Dorsolateral prefrontal cortex (tissue), 122 donors: ENCODE measurements at places on chromosomes 3 and 15. TPM values are rescaled to one million over a fixed set of nuclear protein-coding genes. Genes with fewer than 3 reads are reported as not detected.

GRCh38 chr3:64319391-64319790 is 94.1 kb upstream of the PRICKLE2 start:
- DNase-seq, result no peak

- no peak for DNase-seq
Observed at GRCh38 chr3:119238363-119238762, 2.3 kb downstream of the B4GALT4 start.

The MCF2L2 gene
- 173 TPM for total RNA-seq

- DNase-seq, result no peak
Observed at GRCh38 chr15:50067254-50067653, 51.8 kb downstream of the ATP8B4 start.

The LRRC31 gene
- total RNA-seq, result not detected

The LSG1 gene
- 37.1 TPM for total RNA-seq

GRCh38 chr15:85947936-85948335 is 131.7 kb upstream of the AGBL1 start:
- DNase-seq, result no peak

The RLBP1 gene
- total RNA-seq, result 2.8 TPM

DNA sequence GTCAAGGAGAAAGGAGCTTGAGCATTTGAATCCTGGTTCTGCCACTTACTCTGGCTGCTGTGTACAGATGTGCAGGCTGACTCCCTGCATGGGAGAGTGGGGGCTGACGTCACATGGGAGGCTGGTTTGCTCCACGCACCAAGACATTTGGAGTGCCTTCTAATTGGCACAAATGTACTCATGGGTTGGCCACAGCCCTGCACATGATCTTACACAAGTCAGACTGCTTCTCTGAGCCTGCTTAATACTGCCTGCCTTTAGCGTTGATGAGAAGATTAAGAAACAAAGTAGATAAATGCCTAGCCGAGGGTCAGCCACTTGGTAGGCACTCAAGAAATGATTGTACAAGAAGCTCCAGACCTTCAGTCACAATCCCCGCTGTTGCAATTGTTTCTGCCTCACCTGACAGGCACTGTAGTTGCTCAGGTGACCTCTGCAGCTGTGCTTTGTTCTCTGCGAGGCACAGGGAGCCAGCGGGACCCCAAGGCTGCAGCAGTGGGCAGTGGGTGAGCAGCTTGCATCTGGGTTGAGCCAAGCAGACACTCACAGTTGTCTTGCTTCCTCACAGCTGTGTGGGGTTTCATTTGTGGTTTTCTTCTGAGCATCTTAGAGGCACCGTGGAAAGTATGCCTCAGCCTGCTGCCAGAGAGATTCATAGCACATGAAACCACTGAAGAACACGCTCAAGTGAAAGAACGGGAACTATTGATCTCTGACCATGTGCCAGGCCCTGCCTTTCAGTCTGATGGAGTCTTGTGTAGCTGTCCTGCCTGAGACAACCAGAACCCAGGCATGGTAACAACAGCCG is 33.1 kb downstream of the GRK7 start:
- DNase-seq, result no peak

DNA sequence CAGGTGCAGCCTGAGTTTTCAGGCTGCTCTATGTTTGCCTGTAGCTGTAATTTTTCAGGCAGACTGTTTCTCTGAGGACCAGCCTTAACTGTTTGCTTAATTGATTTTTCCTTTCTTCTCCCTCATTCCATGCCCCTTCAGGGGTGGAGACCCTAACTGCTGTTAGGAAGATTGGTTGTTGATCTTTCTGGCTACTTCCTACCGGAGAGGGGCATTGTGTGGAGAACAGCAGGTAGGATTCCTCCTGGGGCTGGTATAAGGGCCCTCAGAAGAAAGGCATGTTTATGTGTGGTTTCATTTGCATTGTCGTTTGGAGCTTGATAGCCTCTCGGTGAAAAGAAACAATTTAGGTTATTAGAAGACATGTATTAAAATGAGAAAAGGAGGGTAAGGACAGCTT is 56.9 kb upstream of the GOLGA6L2 start:
- DNase-seq, result no peak

DNA sequence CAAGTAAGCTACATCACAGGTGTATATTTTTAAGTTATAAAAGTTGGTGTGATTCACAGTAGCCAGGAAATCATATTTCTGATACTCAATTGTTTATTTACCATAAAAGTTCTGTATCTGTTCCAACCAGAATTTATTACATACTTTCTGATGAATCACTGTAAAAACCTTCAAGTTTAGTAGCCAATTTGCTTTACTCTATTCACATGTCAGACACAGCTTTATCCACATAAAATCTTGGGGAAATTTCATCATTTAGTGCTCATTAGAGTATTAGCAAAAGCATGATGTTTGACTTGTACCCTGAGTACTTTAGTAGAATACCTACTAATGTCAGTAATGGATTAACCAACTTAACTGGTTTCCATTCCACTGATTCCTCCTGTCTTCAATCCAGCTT is 249.8 kb downstream of the POLQ start:
- DNase-seq, result no peak

GRCh38 chr3:107598926-107599771 is 76.4 kb downstream of the BBX start:
- DNase-seq, result no peak

GRCh38 chr15:69736161-69736560 is 283.5 kb downstream of the RPLP1 start:
- no peak for DNase-seq

- DNase-seq, result no peak
Observed at GRCh38 chr3:98584547-98584946, 8.9 kb downstream of the CPOX start.

GRCh38 chr3:27521872-27522265 is 37.7 kb upstream of the SLC4A7 start:
- DNase-seq, result no peak

The SLC12A1 gene
- 0.91 TPM for total RNA-seq

GRCh38 chr3:30596152-30596551 is 10.2 kb upstream of the TGFBR2 start:
- no peak for DNase-seq

The SLC24A5 gene
- not detected for total RNA-seq

The FAM43A gene
- total RNA-seq, result 14.2 TPM

DNA sequence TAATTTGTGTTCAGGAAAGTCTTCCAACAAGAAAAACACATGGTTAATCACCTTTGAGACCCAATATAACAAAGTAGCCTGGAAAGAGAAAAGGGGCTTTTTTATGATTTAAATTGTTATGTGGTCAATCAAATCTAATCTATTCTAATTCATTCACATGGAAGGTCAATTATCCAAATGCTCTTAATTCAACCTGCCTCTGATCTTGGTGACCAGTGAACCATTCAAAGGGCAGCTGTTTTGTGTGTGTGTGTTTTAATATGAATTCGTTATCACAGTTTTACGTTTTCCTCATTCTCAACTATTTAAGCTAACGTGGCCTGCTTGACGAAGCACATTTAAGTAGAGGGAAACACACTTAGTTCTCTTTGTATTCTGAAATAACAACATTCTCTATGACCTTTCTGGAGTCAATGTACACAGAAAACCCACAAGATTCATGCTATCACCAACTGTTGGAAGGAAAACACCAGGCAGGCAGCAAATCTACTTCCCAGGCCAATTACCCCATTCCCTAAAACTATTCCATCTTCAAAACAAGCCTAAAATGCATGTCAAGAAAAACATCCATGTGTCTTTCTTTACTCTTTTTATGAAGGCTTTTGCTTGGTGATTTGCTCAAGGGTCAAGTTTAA is 195.4 kb downstream of the SUCLG2 start:
- no peak for DNase-seq

DNA sequence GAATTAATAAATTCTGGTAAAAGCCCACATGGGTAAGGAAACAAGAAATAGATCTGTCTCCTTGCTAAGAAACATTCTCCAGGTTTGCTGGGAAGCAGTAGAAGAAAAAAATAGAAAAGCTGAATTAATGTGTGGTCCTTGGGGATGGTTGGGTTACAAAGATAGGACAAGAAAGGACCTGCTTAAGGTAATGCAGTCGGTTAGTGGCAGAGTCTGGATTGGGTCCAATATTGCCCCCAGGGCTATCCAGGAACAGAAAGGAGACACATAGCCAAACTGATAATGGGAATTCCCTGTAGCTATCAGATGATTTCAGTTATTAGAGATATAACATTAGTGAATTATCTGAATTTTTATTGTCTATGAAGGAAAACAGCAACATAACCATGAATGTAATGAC is 584.3 kb downstream of the ROBO1 start:
- no peak for DNase-seq

- DNase-seq, result no peak
Observed at GRCh38 chr3:33256249-33256648, 21.0 kb upstream of the FBXL2 start.

The ZNF660 gene
- 8.3 TPM for total RNA-seq

DNA sequence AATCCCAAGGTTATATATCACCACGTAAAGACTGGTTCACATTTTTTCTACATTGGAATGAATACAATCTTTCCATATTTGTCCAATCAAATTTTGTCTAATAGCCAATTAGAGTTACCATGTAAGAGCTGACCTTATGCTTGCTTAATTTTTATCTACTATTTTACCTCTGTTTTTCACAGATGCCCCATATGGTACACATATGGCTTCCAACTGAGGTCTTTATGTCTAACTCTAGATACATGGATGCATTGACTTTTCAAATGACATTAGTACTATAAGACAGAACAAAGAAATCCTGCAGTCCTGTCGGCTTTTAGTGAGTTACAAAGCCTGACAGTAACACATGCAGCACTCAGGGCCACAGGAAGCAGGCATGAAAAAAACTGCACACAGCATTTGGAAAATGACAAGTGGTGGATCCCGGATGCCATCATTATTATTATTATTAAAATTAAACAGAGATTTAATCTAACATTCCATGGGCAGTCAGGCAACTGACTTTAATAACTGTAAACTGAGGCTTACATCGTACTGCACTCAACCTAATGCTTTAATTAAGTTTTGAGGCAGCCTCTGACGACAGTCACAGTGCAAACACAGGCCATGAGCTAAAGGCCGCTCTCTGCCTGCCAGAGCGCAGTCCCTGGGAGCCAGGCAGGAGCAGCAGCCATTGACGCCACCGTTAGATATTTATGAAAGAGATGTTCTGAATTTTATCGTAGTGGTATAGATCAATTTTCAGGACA is 113.9 kb upstream of the TMCO5A start:
- DNase-seq, result no peak

GRCh38 chr3:39067286-39067685 is 15.5 kb downstream of the WDR48 start:
- no peak for DNase-seq

The ZNF662 gene
- total RNA-seq, result 16.1 TPM

DNA sequence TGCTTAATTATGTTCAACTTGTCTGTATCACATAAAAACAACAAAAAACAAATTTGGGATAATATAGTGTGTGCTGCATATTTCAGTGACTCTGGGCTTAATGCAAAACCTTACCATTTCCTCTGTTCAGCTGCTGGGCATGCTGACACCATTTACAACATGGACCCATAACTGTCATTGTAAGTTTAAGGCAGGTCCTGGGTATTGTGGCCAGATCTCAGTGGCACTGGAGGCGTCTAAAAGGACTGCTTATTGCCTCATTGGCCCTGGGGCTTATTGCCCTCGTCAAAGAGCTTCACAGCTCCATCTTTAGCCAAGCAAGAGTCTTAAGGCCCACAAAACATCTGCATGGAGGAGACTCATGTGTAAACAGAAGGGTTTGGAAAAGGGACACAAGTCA is 390.2 kb downstream of the NR2F2 start:
- DNase-seq, result no peak

DNA sequence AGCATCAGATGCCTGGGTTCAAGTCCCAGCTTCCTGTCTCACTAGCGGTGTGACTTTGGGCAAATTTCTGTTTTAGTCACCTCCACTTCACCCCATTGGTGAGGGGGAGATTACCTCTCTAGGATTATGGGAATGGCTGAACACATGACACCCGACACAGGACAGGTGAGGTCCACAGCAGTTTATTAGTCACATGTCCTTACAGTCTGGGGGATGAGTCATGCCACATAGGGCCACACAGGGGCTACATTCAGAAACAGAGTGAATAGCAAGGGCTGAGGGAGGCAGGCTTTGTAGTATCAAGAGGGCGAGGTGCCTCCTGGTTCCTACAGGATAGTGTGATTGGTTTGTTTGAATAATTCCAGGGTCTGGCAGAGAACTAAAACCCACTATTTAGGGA is 15.2 kb upstream of the ITGA11 start:
- no peak for DNase-seq

DNA sequence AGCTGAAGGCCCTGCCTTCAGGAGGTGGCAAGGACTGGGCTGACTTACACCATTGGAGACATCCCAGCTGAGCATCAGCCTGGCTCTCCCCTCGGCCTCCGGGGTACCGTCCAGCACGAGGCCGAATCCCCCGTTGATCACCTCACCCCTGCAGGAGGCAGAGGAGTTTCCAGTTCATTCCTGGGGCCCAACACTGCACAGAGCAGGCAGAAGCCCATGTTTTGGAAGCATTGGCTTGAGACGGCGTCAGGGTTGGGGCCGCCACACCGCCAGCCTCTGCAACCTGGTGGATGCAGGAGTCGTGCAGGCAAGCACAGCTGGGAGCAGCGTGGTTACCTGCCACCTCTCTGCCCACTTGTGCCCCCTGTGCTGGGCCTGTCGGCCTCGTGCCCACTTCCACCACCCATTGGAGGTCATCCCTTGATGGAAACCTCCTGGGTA is 7.7 kb upstream of the ZXDC start:
- DNase-seq, result no peak

GRCh38 chr3:170358042-170359010 is 811 bp downstream of the SKIL start:
- peak; percentile 67 for DNase-seq

DNA sequence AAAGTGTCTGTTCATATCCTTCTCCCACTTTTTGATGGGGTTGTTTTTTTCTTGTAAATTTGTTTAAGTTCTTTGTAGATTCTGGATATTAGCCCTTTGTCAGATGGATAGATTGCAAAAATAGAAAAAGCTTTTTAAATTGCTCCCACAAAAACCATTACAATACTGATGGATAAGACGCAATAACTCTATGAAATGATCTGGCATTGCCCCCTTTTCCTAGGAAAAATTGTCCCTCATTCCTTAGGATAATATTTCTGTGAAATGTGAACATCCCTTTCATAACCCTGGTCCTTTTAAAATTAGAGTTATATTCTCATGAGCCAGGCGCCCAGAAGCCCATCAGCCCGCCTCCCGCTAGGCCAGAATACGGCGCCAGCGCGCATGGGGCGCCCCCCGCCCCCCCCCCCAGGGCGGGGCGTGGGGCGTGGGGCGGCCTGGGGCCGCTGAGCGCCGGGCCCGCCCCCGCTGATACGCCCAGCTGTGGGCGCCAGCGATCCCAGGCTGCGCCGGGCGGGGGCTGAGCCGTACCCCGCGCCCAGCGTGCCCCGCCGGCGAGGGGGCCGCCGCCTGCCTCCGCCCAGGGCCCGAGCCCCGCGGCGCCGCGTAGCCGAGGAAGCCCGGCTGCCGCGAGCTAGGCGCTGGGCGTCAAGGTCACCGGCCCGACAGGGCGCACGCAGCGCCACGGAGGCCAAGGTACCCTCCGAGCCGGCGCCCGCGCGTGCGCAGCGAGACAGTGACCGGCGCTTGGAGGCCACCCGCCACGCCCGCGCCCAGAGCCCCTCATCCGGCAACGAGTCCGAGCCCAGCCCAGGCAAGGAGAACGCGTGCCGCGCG is 11.1 kb upstream of the ROPN1B start:
- no peak for DNase-seq

GRCh38 chr15:57537072-57537471 is 54.6 kb upstream of the MYZAP start:
- DNase-seq, result no peak

- DNase-seq, result no peak
Observed at GRCh38 chr3:141507392-141508066, 20.7 kb downstream of the RASA2 start.

GRCh38 chr3:155024006-155024638 is 56.0 kb upstream of the MME start:
- DNase-seq, result no peak
